ENCODE measurements at places on chromosomes 7 and 10.

DNA sequence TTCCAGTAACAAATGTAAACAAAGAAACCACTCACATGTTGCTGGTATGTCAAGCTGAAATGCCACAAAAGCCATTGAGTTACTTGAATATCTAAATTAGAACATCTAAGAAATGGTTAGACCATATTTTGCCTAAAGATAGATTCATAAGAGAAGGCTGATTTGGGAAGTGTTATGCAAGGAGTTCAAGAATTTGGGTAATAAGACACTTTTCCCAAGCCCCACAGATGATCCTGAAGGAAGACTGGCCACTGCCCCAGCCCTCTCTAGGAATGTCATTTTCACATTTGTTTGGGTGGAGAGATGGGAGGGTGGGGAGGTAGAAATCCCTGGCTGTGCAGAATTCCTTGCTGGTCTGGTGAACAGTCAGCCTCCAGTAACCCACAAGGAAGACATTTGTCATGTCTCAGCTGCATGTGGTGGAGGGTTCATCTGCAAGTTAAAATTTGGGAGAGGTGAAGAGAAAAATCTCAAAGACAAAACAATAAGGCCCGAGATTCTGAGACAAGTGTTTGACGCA is 427.2 kb upstream of the KLF6 start:
- DNase-seq = no peak

DNA sequence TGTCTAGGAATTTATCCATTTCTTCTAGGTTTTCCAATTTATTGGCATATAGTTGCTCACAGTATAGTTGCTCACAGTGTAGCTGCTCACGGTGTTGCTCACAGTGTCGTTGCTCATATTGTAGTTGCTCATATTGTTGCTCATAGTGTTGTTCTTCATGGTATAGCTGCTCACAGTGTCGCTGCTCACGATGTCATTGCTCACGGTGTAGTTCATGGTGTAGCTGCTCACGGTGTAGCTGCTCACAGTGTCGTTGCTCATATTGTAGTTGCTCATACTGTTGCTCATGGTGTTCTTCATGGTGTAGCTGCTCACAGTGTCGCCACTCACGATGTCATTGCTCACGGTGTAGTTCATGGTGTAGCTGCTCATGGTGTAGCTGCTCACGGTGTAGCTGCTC is 7.7 kb upstream of the PRKAR1B start:
- DNase-seq = no peak

DNA sequence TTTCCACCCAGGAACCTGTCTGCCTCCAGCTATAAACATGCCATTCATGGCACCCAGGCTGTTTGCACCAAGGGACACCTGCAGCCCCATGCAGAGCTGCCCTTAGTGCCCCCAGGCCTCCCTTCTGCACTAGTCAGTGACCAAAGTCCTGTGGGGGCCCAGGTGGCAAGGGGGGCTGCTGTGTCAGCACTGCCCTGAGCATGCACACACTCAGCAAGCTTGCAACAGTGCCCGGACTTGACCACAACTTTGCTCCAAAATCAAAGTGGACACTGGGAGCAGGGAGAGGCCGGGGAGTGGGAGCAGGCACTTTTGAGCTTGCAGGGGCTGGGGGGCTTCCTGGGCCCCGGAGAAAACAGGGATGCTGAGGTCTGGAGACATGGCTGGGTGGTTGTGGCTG is 192.9 kb upstream of the MBL2 start:
- DNase-seq = no peak

DNA sequence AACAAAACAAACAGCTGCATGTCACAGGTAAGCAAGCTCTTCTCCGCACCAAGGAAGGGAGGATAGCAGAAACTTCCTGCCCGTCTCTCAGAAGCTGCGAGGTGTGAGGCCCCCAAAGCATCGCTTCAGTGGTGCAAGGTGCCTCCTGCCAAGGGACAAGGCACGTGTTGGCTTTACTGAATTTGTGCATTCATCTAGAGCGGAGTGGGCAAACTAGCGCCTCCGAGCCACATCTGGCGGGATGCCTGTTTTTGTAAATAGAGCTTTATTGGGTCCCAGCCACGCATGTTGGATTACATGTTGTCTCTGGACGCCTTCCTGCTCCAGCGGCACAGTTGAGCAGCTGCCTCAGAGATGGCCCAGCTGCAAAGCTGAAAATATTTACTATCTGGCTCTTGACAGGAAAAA is 27.7 kb downstream of the PHYH start:
- no peak for DNase-seq

Data from central memory CD4-positive, alpha-beta T cell (primary cell).